Fibroblast of skin of left biceps (primary cell): ENCODE measurements at places on chromosomes 3 and 15.

GRCh38 chr3:73216310-73216709 lies 154.9 kb downstream of the EBLN2 start:
- no peak for DNase-seq

DNA sequence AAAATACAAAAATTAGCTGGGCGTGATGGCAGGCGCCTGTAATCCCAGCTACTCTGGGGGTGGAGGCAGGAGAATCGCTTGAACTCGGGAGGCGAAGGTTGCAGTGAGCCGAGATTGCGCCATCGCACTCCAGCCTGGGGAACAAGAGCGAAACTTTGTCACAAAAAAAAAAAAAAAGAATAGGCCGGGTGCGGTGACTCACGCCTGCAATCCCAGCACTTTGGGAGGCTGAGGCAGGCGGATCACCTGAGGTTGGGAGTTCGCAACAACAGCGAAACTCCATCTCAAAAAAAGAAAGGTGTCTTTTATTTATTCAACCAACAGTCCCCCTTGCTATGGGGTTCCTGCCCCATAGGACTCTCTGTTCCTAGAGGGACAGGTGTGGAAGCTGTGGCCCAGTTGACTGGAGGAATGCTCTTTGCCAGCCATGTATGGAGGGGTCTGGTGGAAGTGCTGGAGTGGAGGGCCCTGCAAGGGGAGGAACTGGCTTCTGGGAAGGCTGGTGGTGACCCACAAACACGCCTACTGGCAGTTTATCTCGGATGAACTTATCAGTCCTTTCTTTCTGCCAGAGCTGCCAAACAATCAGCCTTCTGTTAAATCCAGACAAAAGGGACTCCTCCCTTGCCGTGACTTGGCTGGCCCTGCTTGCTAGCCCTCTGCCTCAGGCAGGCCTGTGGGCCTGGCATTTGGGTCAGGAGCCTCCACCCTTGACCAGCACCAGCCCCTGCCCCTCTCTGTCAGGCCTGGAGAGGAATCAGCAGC lies 4.6 kb upstream of the DAG1 start:
- no peak for DNase-seq

- no peak for DNase-seq
These were observed 237.7 kb upstream of the AZI2 start for GRCh38 chr3:28586325-28586724.

DNA sequence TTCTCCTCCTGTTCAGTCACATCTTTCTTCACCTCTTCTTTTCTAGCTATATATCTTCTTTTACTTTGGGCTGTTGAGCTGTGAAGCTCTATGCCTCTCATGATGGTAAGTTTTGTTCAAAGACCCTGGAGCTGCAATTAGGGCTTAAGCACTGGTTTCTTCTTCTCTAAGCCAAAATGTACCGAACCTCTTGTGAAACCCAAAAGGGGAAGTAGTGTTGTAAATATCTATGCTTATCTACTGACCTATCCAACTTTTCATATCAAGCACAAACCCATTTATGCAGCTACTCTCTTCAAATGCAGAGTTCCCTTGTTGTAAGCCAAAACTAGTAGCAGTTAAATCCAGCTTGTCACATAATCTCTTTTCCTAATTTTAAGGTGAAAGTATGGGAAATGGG lies 123.6 kb upstream of the CD96 start:
- DNase-seq, result no peak
